ENCODE measurements at places on chromosomes 5 and 9.
A peak's percentile ranks its signal among the peaks of the same experiment; 100 is the strongest.

- DNase-seq: no peak
Observed at GRCh38 chr9:8899511-8899910, 1099.9 kb upstream of the DMAC1 start.

GRCh38 chr9:83706676-83707517, 861 bp downstream of the UBQLN1 start:
- peak; percentile 24 for DNase-seq

DNA sequence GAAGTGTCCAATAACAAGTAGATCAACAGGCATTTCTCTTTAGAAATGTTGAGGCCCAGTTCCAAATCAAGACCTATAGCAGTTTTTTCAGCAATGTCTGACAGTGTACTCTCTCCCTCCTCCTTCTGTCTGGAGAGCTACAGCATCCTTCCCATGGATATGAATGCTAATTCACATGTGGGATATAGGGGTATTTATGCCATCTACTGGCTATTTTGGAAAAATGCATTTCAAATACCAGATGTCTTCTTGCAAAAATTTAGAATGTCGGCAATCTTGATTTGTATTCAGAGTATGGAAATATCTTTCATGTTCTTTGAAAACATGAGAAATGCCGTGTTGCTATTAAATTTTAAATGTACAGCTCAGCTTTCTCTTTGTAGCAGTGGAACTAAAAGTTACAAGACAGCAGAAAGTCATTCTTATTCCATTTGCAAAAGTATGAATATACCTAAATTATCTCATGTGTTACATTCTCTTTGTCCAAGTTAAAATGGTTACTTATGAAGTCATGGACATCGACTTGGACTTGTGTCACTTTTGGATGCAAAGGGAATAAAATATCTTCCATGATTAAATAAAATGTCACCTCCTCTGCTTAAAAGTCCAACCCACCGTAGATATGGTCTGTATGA, 647.8 kb downstream of the TAF11L14 start:
- peak; percentile 76 for DNase-seq

DNA sequence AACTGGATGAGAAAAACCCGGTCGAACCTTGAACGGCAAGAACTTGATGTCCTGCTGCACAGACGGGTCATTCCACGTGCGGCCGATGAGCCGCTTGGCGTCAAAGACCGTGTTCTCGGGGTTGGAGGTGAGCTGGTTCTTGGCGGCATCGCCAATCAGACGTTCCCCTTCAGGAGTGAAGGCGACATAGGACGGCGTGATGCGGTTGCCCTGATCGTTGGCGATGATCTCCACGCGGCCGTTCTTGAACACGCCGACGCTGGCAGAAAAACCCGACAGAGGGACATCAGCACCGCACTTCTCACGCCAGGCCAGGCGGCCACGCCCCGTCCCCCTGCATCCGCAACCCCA, 519 bp downstream of the HSPA5 start:
- peak; percentile 46 for DNase-seq

DNA sequence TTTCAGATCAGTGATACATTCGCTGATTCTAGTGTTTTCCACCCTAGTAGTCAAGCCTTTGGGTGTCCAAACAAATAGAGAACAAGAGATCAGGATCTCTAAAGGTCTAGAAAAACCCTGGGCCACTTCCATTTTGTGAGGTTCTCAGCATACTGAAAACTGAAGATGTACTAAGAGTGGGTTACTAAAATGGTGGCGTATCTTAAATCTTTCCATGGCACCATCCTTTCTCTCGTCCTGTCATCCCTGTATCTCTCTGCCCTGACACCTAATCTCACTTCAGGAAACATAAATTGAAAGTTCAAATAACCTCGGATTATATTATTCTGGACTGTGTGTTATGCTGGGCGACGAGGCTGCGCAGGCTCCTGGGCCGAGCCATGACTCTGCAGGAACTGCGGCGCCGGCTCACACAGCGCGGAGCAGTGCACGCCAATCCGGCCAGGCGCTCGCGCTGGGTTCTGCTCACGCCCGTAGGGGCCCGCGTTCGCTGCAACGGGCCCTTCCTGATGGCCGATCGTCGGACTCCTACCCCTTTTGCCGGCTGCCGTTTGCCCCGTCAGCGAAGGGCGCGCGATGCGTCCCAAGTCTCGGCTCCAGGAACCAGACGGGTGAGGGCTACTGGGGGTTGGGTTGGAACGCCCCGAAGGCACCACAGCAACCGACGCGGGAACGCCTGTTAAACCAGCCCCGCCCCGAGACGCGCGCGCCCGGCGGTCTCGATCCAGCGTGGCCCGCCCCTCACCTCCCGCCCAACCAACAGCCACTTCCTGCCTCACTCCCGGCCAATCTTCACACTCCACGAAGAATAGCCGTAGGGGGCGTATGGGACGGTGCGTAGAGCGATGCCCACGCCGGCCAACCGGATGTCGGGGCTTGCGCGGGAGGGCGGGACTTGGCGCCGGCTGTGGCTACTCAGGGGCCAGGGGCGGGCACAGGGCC, 503 bp upstream of the CANX start:
- peak; percentile 99 for DNase-seq

DNA sequence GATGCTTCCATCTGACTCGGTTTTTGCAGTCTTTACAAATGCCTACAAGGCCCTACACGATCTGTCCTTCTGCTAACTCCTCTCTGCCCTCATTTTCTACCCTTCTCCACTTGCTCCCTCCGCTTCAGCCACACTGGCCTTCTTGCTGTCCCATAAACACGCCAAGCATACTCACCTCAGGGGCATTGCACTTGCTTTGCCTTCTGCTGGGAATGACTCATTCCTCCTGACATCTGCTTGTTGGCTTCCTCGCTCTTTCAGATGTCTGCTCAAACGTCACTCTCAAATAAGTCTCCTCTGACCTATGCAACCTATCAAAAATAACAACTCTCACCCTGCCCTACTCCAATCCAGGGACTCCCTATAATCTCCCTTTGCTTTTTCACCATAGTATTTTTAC, 28.2 kb downstream of the CDC25C start:
- peak; percentile 6 for DNase-seq

- DNase-seq: no peak
Observed at GRCh38 chr5:133995341-133995740, 9.4 kb downstream of the VDAC1 start.

DNA sequence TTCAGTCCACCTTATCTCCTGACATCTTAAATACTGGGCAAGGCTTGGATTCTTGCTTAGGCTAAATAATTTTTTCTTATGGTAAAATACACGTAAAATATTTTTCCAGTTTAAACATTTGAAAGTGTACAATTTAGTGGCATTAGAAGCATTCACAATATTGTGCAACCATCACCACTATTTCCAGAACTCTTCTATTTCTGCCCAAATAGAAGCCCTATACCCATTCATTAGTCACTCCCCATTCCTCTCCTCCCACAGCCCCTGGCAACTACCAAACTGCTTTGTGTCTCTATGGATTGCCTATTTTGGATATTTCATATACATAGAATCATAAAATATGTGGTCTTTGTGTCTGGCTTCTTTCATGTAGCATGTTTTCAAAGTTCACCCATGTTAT, 57.6 kb downstream of the IL31RA start:
- peak; percentile 11 for DNase-seq

- peak; percentile 3 for DNase-seq
Observed at GRCh38 chr5:102153003-102153759, 142.9 kb downstream of the SLCO4C1 start.

DNA sequence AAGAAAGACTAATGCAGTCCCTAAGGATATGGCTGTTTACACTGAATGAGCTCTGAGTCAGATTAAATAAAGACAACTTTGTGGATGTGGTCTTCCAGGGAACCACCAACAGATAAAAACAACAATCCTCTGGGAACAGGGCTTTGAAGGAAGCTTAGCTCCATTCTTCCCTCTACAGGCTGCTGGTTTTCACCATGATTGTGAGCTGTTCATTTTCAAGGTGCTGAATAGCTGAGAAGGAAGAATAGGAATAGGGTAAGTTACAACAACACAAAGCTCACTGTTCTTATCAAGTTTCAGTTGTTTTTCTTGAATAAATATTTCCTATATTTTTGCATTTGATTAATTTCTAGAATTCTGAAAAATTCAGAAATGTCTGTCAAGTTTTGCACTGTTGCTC, 25.9 kb upstream of the PTAR1 start:
- peak; percentile 53 for DNase-seq

DNA sequence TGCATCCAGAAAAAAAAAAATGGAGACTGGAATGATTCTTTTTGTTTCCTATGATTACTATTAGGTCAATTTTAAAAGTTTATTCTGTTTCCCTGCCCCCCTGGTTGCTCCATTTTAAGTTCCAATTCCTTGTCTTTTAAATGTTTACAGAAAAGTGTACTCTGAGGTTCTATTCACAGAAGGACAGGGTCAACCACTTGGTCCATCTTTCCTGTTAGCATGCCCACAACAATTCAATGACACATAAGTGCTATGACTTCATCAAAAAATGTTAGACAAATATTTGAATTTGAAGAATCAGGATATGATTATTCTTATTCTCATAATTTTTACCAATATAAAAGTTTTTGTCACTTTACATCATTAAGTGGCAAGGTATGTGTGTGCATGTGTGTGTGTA, 123.7 kb downstream of the PDE4D start:
- DNase-seq: no peak

GRCh38 chr5:12320331-12320730, 416.1 kb upstream of the CTNND2 start:
- DNase-seq: no peak
